ENCODE measurements at places on chromosomes 2 and 18.

DNA sequence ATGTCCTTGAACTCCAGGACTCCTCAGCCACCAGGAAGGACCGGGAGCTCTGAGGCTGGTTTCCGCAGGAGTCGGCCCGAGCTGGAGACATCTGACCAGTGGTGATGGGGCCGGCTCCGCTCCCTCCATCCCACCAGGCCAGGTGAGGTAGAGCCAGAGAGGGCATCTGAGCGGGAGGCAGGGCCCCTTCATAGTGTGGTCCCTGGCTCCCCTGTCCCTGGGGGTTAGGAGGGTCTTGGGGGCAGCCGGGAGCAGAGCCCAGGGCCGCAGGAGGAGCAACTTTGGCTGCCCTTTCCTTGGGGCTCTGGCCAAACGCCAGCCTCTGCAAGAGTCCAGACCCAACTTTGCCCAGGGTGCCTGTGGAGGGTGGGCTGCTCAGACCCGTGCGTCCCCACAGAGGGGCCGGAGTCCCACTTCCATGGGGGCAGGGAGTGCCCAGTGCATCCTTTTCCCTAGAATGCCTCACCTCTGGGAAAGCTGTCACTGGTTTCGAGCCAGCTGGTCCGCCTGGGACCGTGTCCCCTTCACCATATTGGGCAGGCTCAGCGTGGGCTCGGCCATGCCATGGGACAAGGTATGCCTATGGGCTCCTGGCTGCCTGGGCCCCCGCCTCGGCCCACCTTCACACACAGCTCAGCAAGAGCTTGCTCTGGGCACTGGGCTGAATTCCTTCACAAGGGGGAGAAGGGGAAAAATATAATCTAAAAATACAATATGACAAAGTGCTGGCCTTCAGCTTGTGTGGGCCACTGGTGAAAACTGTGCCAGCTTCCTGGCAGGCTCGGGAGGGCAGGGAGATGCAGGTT is 148.6 kb downstream of the TWIST2 start:
- DNase-seq, result no peak
- no peaks in the 10 kb centered on the region for H3K27me3 ChIP-seq
- no peak overlapping the region for H3K4me3 ChIP-seq
- H3K4me1 ChIP-seq, result no peaks in the 10 kb centered on the region
- no peaks in the 10 kb centered on the region for H3K36me3 ChIP-seq
- no peak overlapping the region for H3K27ac ChIP-seq

DNA sequence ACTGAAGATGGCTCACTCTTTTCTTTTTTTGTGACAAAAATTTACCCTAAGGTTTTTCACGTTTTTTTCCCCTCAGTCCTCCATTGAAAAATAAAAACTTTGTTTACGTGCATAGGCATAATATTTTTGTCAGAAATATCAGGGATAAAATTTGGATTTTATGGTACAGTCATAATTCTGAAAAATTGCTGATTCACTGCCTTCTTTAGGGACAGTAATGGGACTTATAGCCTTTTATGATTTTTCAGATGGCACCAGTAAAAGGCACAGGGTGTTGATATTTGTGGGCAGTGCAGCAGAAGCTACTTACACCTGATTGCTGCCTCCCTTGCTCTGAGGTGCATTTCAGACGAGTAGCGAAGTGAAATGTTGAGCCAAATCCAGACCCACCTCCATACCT is 139.4 kb upstream of the CDCA7 start:
- no peaks in the 10 kb centered on the region for H3K27me3 ChIP-seq
- DNase-seq, result no peak
- no peak overlapping the region for H3K27ac ChIP-seq
- H3K4me1 ChIP-seq, result peaks cover 8% of the 10 kb centered on the region
- H3K36me3 ChIP-seq, result no peaks in the 10 kb centered on the region

DNA sequence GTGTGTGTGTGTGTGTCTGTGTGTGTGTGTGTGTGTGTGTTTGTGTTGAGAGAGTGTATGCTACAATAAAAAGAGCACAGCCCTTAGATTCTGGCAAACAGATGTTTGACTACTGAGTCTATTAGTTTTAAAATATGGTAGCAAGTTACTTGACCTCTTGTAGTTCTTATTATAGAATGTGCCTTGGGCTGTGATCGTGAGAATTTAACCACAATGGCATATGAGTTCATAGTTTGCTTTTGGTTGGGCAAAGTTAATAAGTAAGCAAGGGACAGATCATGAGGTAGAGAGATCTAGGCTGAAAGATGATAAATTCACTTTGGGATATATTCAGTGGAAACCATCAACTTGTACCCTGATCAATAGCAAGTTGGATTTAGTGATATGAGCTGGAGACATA is 334.3 kb upstream of the VWC2L start:
- H3K27me3 ChIP-seq, result no peaks in the 10 kb centered on the region
- no peaks in the 10 kb centered on the region for H3K36me3 ChIP-seq
- no peaks in the 10 kb centered on the region for H3K4me1 ChIP-seq
- no peak overlapping the region for H3K4me3 ChIP-seq
- H3K27ac ChIP-seq, result no peak overlapping the region
- no peak for DNase-seq

DNA sequence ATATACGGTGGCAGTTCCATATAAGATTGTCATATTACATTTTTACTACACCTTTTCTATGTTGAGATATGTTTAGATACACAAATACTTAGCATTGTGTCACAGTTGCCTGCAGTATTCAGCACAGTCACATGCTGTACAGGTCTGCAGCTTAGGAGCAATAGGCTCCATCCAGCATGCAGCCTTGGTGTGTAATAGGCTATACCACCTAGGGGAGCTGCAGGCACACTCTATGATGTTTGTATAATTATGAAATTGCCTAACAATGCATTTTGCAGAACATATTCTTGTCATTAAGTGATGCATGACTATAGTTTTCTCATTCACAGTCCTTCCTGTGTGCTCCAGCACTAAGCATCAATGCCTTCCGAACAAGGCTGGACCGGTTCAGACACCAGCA is 133.4 kb downstream of the NDUFA10 start:
- no peaks in the 10 kb centered on the region for H3K36me3 ChIP-seq
- H3K27me3 ChIP-seq, result no peaks in the 10 kb centered on the region
- H3K4me1 ChIP-seq, result no peaks in the 10 kb centered on the region
- H3K4me3 ChIP-seq, result no peak overlapping the region
- no peak for DNase-seq

GRCh38 chr2:176652300-176653182 is 383.3 kb downstream of the MTX2 start:
- peaks cover 4% of the 10 kb centered on the region for H3K4me1 ChIP-seq
- no peak overlapping the region for H3K27ac ChIP-seq
- no peak overlapping the region for H3K4me3 ChIP-seq
- H3K27me3 ChIP-seq, result no peaks in the 10 kb centered on the region

GRCh38 chr18:3119401-3120341 is 100.1 kb downstream of the MYOM1 start:
- no peaks in the 10 kb centered on the region for H3K36me3 ChIP-seq
- H3K4me1 ChIP-seq, result no peaks in the 10 kb centered on the region
- DNase-seq, result peak; percentile 55

GRCh38 chr2:189293164-189293563 is 113.6 kb upstream of the COL5A2 start:
- no peaks in the 10 kb centered on the region for H3K36me3 ChIP-seq
- no peaks in the 10 kb centered on the region for H3K27me3 ChIP-seq
- no peak overlapping the region for H3K4me3 ChIP-seq
- H3K27ac ChIP-seq, result no peak overlapping the region
- no peaks in the 10 kb centered on the region for H3K4me1 ChIP-seq

DNA sequence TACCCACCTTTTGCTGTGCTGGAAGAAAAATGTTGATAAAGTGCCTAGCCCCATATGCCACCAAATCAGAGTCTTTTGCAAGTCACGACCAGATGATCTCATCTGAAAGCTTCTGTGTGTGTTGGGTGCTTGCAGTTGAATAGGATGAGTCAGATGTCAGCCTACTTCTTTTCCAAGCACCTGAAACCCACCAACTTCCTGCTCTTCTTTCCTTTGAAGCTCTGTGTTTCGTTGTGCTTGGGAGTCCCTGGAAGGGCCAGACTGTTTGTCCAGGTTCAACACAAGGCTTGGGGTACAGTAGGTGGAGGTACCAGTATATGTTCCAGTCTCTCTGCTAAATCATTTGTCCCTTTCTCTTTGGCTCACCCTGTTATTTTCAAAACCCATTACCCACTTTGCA is 36.8 kb upstream of the LCLAT1 start:
- DNase-seq, result no peak
- no peak overlapping the region for H3K4me3 ChIP-seq
- no peaks in the 10 kb centered on the region for H3K27me3 ChIP-seq
- no peaks in the 10 kb centered on the region for H3K4me1 ChIP-seq
- no peak overlapping the region for H3K27ac ChIP-seq
- H3K36me3 ChIP-seq, result no peaks in the 10 kb centered on the region

- H3K27ac ChIP-seq, result no peak overlapping the region
- DNase-seq, result no peak
- no peaks in the 10 kb centered on the region for H3K4me1 ChIP-seq
- H3K4me3 ChIP-seq, result no peak overlapping the region
- H3K36me3 ChIP-seq, result no peaks in the 10 kb centered on the region
These were observed 80.4 kb downstream of the PMAIP1 start for GRCh38 chr18:59980188-59980637.

- H3K4me1 ChIP-seq, result no peaks in the 10 kb centered on the region
- H3K36me3 ChIP-seq, result no peaks in the 10 kb centered on the region
- H3K27ac ChIP-seq, result no peak overlapping the region
- H3K4me3 ChIP-seq, result no peak overlapping the region
- no peaks in the 10 kb centered on the region for H3K27me3 ChIP-seq
These were observed 53.4 kb downstream of the PKP4 start for GRCh38 chr2:158509928-158510797.

- no peak overlapping the region for H3K4me3 ChIP-seq
- DNase-seq, result no peak
- no peaks in the 10 kb centered on the region for H3K36me3 ChIP-seq
- no peak overlapping the region for H3K27ac ChIP-seq
- no peaks in the 10 kb centered on the region for H3K4me1 ChIP-seq
- no peaks in the 10 kb centered on the region for H3K27me3 ChIP-seq
These were observed 218.8 kb downstream of the SCG2 start for GRCh38 chr2:223383315-223383714.

- DNase-seq, result no peak
- H3K36me3 ChIP-seq, result no peaks in the 10 kb centered on the region
- no peak overlapping the region for H3K27ac ChIP-seq
These were observed 105.4 kb downstream of the QPCT start for GRCh38 chr2:37449761-37450296.
